NCI-H748 treated with DMSO at 0.1 percent for 48 hours (cell line): ENCODE measurements at places on chromosomes 1 and 21.

DNA sequence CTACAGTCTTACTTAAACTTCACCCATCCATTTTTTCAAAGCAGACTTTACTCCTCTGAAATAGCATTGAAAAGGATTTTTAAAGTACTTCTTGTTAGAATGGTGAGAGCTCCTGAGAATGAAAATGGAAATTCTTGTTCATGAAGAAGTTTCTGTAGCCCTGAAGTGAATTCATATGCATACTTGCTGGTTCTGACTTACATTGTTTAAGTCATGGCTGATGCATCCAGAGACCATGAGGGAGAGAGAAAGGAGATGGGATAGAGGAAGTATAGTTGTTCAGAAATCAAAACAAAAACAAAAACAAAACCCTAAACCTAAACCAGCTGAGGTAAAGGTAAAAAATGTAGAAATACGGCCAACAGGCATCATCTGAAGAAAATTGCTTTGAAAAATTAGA lies 27.1 kb upstream of the SAMSN1 start:
- DNase-seq = no peak

DNA sequence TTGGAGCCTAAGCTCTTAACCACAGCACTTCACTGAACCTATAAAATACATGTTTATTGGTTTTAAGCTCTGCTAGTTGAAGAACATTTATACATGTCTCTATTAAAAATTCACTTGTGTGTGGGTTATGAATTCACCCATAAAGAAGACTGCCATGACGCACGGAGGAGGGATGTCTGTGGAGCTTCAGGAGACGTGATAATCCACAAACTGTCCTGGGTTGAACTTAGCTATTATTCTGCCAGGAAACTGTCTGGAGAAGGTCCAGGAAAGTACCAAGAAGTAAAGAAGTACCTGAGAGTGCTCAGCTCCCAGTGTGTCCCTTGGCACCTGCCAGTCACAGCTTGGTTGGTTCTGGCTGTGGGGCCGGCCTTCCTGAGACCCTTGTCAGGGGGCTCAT lies 56.3 kb downstream of the DDR2 start:
- no peak for DNase-seq

- no peak for DNase-seq
These were observed 453.3 kb downstream of the NUF2 start for GRCh38 chr1:163774978-163775620.

- no peak for DNase-seq
These were observed 45.7 kb downstream of the DHX9 start for GRCh38 chr1:182884872-182885271.
